Hematopoietic multipotent progenitor cell treated with erythropoietin and hydrocortisone succinate and interleukin-3 and kit ligand, for 15 days (in vitro differentiated cells): ENCODE measurements at places on chromosomes 6 and 20.

DNA sequence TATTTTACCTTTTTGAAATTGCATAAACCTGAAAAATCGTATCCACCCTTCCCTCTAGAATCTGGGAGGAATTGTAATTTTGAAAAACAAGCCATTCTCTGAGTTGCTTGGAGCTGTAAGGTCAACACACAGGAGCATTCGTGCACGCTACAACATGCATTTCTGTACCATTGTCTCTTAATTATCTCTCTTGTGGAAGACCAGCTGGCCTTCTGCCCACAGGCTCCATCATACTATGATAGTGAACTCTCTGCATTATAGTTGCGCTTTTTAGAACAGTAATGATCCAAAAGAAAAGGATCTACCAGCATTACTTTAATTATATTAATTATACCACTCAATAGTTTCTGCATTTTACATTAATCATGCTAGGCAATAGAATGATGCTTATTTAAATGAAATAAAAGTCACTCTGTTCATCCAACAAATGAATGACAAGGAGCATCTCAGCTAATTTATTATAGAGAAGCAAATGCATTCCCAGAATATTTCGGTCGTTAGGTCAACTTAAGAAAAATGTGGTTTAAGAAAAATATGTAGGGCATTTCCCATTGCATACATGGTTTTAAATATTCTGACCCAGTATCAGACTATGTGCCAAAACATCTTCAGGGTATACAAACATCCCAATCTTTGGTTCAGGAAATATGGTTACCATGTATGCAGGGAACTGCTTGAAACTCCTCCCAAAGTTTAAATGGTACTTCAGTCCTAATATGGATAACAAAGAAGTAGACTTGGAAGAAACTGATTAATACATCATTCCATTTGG lies 263.5 kb downstream of the TFAP2A start:
- DNase-seq = no peak

DNA sequence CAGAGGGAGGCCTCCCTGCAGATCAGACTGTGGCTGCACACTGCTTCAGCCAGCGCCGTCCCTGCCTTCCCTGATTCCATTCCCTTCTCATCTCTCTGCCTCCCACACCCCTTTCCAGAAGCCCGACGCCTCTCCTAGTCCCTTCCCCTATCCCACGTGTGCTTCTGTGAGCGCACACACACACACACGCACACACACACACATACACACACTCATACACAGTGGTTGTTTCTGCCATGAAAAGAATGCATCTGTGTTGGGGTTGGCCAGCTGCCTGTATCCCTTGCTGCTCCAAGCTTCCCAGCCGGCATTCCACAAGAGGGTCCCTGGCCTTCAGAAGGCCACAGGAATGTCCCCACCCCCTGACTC lies 51.7 kb downstream of the MOCS1 start:
- DNase-seq = no peak

- no peak for DNase-seq
Observed at GRCh38 chr6:141464490-141464889, 668.2 kb upstream of the GJE1 start.

- no peak for DNase-seq
Observed at GRCh38 chr6:60952500-60952899, 1333.5 kb downstream of the KHDRBS2 start.

GRCh38 chr6:160355001-160355400 lies 6.8 kb downstream of the SLC22A3 start:
- DNase-seq = no peak

DNA sequence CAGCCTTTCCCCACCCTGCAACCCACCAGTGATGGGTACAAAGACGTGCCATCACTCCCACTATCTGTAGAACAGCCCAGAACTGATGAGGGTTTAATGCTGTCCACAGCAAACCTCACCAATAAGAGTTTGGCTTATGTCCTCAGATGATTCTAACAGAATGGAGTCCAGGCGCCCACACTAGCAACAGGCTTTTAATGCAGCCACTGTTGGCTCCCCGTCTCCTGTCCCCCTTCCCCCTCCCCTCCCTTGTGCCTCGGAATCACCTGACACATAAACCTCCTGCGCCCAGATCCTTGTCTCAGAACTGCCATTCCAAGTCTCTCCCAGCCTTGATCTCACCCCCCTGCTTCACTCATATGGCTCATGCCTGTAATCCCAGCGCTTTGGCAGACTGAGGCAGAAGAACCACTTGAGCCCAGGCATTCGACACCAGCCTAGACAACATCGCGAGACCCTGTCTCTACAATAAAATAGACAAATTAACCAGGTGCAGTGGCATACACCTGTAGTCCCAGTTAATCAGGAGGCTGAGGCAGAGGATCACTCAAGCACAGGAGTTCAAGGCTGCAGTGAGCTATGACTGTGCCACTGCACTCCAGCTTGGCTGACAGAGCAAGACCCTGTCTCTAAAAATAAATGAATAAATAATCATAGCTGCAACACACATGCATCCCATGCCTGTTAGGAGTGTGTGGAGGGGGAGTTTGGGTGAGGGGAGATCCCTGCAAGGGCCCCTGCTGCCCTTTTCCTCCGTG lies 85.6 kb downstream of the SNX5 start:
- no peak for DNase-seq

DNA sequence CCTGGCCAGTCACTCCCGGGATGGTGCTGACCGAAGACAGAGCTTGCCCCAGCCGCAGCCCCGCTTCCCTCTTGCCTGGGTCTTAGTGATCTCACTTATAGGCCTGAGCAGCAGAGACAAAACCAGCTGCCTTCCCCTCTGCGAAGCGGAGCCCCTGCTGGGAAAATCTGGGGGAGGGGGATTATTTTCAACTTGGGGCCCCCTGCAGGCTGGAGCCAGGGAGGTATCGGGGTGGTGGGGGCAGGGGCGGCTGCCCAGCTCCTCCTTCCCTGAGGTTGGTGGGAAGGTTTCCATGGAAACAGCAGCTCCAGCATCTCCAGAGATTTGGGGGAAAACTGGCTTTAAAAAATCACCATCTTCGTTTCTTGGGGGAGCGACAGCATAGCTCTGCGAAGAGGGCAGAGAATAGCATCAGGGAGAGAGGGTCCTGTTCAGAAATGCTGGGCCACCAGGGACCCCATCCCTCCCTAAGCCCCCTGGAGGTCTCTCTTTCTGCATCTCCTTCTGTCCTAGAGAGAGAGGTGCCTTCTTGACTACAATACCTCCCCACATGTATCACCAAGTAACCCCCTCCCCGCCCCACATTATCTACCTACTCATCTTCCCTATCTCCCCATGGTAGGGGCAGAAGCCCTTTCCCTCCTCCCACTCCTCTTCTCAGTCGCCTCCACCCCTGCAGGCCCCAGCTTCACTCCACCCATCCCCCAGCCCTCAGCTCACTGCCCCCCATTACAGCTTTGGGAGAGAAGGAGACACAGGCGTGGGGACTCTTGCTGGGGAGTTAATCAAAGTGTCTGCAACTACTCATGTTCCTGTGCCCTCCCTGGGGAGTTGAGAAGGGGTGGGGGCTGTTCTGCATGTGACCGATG lies 88.4 kb upstream of the CCDC167 start:
- no peak for DNase-seq

- DNase-seq = no peak
Observed at GRCh38 chr6:104679971-104680370, 179.7 kb downstream of the HACE1 start.
